ENCODE measurements at places on chromosomes 3 and 15. TPM values are rescaled to one million over a fixed set of nuclear protein-coding genes. Genes with fewer than 3 reads are reported as not detected.

GRCh38 chr15:35252351-35252865, 167.3 kb upstream of the NANOGP8 start:
- H3K4me3 ChIP-seq, result no peak overlapping the region
- no peak overlapping the region for H3K27ac ChIP-seq
- no peak for DNase-seq
- no peaks in the 10 kb centered on the region for H3K36me3 ChIP-seq
- H3K4me1 ChIP-seq, result peaks cover 10% of the 10 kb centered on the region
- H3K27me3 ChIP-seq, result no peaks in the 10 kb centered on the region

DNA sequence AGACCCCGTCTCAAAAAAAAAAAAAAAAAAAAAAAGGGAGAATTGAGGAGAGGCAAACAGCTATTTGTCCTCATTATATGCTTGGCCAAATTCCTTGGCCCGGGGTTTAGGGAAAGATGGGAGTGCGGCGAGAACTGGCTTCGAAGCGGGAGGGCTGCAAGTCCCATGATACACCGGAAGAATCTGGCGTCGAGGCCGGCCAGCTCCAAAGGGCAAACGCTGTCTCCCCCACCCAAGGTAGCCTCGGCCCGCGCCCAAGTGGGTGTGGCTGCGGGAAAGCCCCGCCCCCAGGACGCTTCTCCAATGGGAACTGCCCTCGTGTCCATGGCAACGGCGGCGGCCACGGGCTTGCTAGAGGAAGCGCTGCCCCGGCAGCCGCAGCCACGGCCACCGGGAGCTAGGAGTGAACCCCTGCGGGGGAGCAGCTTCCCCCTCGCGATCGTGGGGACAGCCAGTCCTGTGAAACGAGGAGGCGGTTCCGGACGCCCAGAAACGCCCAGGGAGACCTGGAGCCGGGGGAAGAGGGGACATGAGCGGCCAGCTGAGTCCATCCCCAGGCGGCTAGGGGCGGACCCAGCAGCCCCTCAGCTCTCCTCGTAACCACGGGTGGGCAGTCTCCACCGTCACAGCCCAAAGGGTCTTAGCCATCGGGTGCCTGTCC, at the start of gene TTLL13:
TTLL13 (plus strand) TSS at position 354 of the 661 bp plus-strand sequence. CDS start 1,075 bp downstream, outside the sequence.
- H3K4me3 ChIP-seq, result peak within 1 kb of the TSS; percentile 67
- H3K27ac ChIP-seq, result no peak within 1 kb of the TSS
- no peaks in the 10 kb centered on the region for H3K36me3 ChIP-seq

The C3orf52 gene
- total RNA-seq, result 13.1 TPM

The ALPK3 gene
- 19.2 TPM for total RNA-seq

The ZKSCAN7 gene
- 8.5 TPM for total RNA-seq

The ZDHHC23 gene
- 14.1 TPM for total RNA-seq

The CLSTN2 gene
- 0.52 TPM for total RNA-seq
